Right hindlimb (tissue), 1 donor: ENCODE measurements at places on chromosomes 2 and 18.

GRCh38 chr18:33116376-33116775, 324.1 kb downstream of the CCDC178 start:
- DNase-seq, result no peak

GRCh38 chr2:197877038-197877437, 72.6 kb downstream of the PLCL1 start:
- DNase-seq, result no peak

DNA sequence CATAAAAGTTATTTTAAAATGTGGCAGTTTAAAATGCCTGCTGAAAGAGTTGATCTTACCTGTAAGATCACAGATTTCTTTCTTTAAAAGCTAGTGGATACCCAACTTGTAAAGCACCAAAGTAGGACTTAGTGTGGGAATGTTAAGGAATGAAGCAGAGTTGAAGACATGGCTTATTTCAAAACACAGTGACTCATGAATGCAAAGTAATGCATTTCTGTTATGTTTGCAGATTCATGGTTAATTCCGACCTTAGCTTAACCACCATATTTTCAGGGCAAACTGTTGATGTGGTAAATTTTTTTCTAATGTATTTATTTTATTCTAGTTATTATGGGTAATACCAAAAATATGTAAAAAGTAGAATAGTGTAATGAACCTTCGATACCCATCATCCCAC, 206.8 kb upstream of the FOSL2 start:
- DNase-seq, result no peak

- DNase-seq, result no peak
Measured at GRCh38 chr18:269480-270095, 1.7 kb upstream of the THOC1 start.

GRCh38 chr18:48022021-48022420, 91.6 kb upstream of the SMAD2 start:
- DNase-seq, result peak; percentile 17

- DNase-seq, result no peak
Measured at GRCh38 chr2:144937910-144938709, 418.2 kb upstream of the ZEB2 start.

GRCh38 chr2:55590810-55591440, 26.5 kb downstream of the PPP4R3B start:
- DNase-seq, result no peak

GRCh38 chr18:67199993-67200617, 316.4 kb downstream of the DSEL start:
- no peak for DNase-seq

DNA sequence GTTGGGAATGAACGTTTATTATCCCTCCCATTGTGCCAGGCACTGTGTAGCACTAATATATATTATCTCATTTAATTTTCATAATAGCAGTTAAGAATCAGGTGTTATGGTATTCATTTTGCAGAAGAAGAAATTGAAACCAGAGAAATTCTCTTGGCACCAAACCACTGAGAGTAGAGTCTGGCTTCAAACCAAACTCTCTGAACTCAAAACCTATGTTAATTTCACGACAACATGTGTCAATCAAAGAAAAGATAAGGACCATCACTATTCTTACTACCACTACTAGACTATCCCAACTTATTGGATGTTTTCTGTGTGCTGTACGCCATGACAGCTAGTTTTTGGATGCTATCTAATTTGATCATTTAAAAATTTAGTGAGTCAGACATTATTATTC, 24.1 kb upstream of the ZEB2 start:
- no peak for DNase-seq

DNA sequence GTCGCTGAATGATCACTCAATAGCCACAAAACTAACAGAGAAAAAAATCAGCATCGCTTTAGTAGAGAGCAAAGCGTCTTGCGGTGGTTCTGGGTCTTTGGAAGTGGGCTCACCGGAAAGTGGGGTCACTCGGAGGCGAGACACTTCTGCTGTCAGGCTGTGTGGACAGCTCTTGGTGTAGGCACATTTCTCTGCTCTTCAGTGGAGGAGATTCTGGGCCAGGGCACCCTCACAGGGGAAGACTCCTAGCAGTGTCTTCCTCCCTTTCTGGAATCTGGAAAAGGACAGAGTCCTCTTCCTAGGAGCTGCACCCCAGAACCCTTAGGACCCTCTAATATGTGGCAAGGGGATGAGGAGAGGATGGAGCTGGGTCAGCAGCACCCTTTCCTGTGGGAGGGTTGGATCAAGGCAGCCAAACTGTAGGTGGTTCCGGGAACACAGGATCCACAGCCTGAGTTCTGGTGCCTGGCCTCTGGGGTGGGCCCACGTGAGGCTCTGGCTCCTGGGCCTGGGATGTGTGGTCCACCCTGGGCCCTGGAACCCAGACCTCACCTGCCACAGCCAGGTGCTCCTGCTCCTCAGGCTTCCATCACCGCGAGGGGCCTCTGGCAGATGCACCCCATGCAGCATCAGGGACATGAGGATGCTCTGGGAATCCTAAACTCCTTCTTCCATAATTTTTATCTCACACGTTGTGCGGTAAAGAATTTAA, 25.1 kb downstream of the GPR35 start:
- DNase-seq, result no peak

DNA sequence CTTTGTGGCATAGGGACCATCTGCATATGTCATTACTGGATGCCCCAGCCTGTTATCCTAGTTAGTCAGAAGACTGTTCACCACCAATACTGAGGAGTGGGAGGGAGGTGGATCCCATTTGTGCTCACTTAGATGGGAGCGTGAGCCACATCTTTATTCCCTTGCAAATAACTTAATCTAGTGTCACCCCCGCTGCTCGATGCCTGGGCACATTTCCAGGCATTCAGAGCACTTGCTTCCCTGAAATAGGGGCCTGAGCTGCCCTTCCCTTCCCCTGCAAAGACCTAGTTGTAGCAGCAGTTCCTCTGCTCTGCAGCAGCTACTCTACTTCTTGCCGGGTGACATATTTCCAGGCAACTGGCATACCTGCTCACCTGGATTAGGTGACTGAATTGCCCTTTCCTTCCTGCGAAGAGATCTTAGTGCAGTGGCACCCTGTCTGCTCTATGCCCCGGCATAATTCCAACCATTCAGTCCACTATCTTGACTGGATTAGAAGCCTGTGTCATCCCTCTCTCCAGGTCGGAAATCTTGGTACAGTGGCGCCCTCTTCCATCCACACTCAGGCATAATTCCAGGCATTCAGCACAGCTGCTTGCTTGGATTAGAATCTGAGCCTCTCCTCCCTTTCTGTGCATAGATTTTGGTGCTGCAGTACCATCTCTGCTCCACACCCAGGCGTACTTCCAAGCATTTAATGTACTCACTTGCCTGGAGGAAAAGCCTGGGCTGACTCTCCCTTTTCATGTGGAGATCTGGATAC, 1389.1 kb upstream of the TMEFF2 start:
- DNase-seq, result no peak

DNA sequence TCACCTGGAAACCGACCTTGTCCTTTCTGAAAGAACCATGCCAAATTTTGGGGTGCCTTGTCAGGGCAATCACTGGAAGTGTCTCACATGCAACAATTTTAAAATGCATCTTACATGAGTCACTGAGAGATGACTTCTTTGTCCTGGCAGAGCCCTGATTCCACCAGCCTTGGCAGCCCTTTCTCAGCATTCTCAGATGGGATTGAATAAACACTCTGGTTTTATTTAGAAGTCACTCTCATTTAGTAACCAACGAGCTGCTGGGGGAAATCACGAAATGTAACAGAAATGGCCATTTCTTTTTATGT, 3.8 kb upstream of the ATP8B1 start:
- no peak for DNase-seq

GRCh38 chr2:44052584-44052983, 56.8 kb upstream of the LRPPRC start:
- DNase-seq, result no peak

DNA sequence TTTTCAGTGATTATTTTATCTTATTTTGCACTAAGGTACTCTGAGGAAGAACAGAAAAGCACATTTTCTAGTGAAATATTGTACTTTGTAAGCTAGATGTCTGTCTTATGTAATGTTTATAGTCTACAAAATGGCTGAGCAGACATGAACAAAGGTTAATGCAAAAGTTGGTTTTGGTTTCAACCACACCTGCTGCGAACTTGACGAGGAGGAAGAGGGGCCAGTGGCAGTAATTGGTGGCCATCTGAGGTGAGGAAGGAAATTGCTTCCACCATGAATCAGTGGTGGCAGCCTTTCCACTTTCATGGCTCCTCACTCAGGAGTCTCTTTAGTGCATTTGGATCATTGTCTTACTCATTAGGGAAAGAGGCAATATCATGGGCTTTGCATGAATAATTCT, 894.2 kb downstream of the CNTNAP5 start:
- DNase-seq, result no peak
